ENCODE measurements at places on chromosomes 5 and 9.

DNA sequence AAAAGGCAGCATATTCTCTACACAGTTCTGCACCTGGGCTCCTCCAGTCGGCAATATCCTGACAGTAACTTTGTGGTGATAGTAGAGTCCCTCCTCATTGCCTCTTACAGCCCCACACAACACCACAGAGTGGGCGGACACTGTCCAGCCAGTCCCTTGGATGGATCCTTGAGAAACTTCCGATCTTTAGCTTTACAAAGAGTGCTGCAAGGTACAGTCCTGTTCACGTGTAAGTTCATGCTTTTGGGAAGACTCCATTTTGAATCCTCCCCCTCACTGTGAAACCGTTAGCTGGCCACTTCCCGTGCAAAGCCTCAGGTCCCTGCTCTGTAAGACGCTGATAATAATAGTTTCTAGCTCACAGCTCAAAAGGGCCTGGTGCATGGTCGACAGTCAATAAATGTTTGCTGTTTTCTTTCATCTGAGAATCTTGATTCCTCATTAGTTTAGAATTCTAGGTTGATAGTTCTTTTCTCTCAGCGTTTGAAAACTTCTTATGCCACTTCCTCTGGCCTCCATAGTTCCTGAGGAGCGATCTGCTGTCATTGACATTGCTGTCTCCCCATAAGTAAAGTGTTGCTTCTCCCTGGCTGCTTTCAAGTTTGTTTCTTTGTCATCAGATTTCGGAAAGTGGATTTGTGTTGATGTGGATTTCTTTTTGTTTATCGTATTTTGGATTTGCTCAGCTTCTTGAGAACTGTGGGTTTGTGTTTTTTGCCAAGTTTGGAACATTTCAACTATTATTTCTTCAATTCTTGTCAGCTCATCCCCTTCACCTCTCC is 82.9 kb downstream of the COL23A1 start:
- DNase-seq = no peak

DNA sequence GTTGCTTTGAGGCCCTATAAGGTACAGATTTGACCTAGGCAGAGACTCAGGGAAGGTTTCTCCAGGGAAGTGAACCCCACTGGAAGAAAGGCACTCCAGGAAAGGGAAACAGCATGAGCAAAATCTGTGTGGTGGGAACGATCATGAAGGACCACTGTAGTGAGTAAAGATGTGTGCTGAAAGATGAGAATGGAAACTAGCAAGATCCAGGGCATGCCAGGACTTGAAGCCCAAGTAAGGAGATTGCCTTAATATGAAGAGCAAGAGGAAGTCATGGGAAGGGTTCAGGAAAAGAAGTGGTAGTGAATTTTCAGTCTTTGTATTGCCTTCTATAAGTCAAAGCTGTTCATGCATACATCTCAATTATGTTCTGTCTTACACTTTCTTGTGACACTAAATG is 55.2 kb upstream of the SLIT3 start:
- DNase-seq = no peak

DNA sequence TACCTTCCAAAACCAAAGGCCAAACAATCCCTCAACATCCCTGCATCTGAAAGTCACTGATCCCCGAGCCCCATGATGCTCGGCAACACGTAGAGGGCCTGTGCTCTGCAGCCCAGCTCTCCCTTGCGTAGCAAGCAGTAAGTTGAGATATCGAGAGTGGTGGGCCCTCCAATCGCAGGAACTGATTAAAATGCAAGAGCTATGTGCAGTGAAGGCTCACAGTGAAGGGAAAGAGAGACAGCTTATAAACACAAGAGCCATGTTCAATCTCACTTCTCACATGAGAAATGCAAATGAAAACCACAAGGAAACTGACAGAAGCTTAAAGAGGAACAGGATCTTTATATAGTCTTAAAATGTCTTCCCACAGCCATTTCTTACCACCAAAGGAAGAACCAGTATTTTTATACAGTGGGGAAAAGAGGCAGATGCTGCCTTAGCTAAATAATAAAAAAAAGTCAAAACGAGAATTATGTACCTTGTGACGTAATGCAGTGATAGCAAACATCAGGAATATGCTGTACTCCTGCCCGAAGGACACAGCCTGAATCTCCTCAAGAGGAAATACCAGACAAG is 24.6 kb downstream of the TTF1 start:
- DNase-seq = no peak

- DNase-seq = no peak
Measured at GRCh38 chr5:159034083-159034824, 65.5 kb downstream of the EBF1 start.

DNA sequence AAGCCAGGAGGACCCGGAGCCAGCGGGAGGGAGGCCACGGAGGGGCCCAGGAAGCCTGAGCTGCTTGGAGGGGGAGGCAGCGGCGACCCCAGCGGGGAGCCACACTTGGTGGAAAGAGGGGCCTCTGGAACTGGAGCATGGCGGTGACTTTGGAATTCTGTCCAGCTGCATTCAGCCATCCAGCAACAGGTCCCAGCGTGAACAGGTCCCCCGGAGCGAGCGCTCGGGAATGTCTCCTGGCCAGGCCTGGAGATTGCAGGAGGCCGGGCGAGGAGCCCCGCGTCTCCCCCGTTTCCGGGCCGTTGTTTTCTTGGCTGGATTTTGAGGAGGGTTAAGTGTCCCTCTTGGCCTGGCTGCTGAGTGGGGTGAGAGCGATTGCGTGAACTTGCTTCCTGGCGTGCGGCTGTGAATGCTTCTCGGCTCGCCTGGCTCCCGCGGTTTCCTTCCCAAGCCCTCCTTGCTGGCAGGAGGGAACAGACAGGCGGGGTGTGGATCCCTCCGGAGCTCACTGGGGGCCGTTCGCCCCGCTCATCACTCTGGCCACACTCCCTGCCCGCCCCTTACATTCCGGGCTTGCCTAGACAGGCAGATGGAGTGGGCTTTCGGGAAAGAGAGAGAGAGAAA is 125.3 kb upstream of the IRX4 start:
- no peak for DNase-seq

DNA sequence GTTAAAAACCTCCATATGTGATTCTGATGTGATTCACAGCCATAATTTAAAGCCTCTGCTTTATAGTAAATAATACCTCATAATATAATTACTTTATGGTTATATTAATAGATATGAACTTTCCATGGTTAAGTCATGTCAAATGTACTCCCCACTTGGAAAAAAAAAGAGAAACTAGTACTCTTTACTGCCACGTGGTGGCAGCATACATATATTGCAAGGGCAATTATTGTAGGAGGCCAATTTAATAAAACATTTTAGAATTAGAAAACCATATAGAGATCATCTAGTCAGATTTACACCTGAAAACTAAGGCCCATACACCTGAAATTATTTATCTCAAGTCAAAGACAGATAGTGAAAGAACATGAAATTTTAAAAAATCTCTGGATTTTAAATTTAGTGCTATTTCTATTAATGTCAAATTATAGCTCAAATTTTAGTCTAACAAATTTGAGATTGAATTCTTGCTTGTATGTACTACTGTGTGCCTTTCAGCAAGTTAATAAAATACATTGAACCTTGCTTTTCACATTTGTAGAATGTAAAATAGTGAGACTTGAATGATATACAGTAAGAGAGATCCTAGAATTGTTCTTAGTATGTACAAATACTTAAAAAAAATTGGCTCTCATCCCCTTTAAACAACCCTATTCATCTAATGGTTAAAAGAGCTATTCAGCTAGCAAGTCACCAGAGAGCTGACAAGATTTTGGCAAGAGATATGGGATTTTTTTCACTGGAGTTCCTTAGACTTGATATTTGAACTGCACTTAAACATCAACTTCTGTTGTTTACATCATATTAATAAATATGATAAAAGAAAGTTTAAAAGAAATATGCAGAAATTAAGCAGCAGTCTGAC is 603.8 kb downstream of the TLE4 start:
- DNase-seq = no peak

- DNase-seq = no peak
Measured at GRCh38 chr5:37859805-37860204, 20.0 kb upstream of the GDNF start.

DNA sequence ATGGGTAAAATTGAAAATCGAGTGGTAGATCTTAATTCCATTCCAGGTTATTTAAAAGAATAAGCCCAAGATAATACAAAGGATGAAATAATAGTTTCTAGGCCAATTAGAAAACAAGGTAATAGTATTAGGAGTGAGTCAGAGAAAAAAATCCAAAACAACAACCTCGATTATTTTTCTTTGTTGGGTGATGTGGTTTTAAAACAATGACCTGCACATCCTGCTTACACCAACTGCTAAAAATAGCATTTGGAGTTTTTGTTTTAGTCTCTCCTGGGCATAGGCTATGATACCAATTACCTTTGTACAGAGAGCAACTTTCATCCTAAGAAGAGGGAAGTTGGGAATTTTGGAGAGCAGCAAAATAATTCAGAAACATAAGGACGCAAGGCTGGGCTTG is 101.7 kb upstream of the MYO10 start:
- DNase-seq = no peak

DNA sequence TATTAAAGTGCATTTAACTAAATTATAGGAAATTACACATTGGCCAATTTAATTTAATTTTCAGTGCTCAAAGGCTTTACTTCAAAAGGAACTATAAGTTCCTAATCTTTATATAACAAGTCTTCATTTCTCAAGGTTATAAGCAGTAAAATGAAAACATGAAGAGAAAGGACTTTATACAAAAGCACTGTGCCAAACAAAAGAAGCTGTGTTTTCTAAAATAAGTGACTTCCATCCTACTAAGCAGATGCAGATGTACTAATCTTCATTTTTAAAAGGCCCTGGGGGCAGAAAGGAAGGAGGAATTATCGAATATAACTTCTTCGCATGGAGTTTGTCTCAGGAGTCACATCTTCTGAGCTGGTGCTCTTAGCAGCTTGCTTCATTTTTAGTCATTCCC is 81.4 kb downstream of the SHC3 start:
- DNase-seq = no peak

- DNase-seq = no peak
Measured at GRCh38 chr5:98042961-98043360, 730.5 kb upstream of the RGMB start.

DNA sequence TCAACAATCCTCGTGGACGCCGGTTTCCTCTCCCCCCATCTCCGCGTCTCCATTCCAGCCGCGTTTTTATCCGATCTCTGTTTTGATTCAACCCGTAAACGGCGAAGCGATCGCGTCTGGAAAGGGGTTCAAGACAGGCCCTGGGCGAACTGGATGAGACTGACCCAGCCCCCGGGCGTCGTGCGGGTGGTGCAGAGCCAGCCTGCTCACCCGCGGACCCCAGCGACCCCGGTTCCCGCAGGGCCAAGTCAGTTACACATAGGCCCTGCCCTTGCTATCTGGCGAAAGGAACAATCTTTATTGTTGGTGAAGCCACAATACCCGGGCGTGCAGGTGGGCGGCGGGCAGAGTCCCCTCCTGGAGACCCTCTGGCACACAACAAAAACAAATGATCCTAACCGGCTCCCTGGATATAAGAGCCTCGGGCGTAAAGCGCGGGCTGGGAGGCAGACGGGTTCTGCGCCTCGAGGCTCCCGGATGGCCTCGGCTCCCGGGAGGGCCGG is 1.8 kb downstream of the TLX3 start:
- DNase-seq = no peak

DNA sequence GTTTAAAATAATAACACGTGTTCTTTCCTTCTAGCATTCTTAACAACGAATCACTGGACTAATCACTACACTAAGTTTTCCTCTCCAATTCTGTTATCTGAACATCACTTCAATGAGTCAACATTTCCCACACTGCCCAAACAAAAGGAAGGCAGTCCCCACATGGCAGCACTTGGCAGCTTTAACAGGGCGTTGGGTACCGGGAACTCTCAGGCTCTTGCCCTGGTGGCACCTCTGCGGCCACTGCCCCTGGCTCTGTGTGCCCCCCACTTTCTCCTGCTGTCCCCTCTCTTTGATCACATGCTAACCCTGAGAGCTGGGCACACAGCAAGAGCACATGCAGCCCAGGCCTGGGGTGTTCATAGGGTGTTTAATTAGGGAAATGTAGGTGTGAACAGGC is 15.7 kb downstream of the SLC6A3 start:
- DNase-seq = no peak

DNA sequence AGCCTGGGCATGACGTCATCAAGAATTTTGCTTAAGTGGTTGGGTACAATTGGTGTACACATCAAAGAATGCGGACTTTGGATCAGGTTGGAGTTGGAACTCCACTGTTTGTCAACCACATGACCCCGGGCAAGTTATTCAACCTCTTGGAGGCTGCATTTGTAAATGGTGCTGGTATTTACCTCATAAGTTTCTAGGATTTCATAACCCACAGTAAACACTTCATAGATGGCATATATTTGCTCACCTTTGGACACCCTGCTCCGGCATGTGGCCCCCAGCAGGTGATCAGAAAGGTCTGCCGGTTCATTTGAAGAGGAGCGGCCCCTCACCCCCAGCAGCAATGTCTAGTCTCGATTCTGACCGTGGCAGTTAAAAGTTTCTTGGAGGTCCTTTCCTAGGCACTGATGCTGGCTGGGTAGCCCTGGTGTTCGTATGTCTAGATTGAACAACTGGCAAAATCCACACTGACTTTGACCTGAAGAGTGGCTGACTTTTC is 60.6 kb downstream of the IL6ST start:
- peak; percentile 23 for DNase-seq

DNA sequence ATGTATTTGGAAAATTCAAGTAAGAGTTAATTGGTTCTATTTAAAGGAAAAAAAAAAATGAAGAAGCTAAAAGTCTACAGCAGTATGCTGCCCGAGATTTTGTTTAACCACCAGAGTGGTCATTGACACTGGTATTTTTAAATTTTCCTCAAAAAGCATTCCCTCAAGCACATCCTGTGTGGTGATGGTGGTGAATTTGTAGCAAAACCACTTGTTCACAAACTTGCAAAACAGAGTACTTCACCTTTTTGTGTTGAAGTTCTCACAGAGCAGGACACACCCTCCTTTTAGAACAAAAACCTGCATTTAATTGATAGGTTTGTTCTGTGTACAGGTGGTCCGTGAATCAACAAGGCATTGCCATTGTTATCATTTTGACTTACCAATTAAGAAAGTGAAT is 374.2 kb downstream of the EFNA5 start:
- no peak for DNase-seq

DNA sequence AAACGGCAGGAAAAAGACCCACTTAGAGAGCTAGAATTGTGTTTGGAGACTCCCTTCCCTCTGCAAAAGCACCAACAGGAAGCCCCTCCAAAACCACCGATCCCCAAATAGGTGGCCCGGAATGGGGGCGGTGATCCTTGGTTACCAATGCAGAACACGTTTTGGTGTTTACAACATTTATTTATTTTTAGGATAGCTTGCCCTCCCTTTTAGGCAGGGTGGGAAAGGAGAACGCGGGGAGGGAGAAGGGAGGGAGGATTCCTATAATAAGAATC is 579 bp upstream of the NTRK2 start:
- DNase-seq = no peak
